ENCODE measurements at places on chromosomes 5 and 9. TPM values are rescaled to one million over a fixed set of nuclear protein-coding genes. Genes with fewer than 3 reads are reported as not detected.

Gene ANKS6
- polyA plus RNA-seq: 16.8 TPM

Gene AUH
- 27.1 TPM for polyA plus RNA-seq

Gene CACNA1B
- 0.06 TPM for polyA plus RNA-seq

Gene TICAM2
- 3.5 TPM for polyA plus RNA-seq

Gene NFIL3
- polyA plus RNA-seq: 21.2 TPM

Gene NR2F1-AS1
- 19.6 TPM for polyA plus RNA-seq
